ENCODE measurements at places on chromosomes 6 and 20.

DNA sequence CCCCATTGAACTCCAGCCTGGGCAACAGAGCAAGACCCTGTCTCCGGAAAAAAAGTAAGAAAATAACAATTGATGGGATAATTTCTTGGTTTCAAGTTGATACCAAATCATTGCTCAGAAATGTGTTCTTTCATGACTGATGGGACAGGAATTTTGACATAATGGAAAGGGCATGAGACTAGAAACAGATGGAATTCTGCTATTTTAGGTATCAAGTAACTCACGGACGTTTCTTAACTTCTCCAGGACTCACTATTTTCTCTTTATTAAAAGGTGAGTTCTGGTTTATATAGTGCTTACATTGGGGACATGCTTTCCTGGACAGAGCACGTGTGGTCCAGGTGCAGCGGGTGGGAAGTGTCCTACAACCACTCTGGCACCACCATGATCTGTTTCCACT is 6.0 kb upstream of the DSP start:
- no peak for DNase-seq

GRCh38 chr20:31934968-31935764 is 16.7 kb downstream of the PDRG1 start:
- no peak for DNase-seq

DNA sequence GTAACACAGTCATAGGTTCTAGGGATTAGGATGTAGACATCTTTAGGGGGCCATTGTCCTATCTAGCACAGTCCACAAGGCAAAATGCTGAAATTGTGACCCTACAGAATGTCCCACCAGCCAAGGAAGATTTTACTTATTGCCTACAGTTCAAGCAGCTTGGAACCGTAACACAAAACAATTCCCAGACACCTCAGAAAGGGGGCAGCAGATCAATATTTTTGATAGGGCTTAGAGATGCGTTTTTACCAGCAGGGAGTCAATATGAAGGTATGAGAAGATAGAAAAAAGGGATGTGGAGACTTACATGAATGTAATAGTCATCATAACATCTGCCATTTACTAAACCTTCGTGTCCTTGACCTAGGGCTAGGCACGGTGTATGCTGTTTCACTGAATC is 81.0 kb downstream of the TMEM170B start:
- DNase-seq = no peak

DNA sequence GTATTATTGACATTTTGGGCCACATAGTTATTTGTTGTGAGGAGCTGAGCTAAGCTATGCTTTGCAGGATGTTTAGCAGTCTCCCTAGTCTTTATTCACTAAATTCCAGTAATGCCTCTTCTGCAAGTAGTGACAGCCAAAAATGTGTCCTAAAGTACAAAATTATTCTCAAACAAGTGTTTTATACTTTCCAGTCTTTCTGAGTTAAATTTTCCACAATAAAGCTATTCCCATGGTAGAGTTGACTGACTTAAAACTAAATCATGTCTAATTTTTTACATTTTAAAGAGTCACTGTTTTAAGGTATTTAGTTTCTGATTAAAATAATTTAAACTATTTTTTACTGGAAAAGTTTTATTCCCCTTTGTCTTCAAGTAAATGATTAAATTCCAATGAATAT is 717.8 kb upstream of the HS3ST5 start:
- DNase-seq = no peak

DNA sequence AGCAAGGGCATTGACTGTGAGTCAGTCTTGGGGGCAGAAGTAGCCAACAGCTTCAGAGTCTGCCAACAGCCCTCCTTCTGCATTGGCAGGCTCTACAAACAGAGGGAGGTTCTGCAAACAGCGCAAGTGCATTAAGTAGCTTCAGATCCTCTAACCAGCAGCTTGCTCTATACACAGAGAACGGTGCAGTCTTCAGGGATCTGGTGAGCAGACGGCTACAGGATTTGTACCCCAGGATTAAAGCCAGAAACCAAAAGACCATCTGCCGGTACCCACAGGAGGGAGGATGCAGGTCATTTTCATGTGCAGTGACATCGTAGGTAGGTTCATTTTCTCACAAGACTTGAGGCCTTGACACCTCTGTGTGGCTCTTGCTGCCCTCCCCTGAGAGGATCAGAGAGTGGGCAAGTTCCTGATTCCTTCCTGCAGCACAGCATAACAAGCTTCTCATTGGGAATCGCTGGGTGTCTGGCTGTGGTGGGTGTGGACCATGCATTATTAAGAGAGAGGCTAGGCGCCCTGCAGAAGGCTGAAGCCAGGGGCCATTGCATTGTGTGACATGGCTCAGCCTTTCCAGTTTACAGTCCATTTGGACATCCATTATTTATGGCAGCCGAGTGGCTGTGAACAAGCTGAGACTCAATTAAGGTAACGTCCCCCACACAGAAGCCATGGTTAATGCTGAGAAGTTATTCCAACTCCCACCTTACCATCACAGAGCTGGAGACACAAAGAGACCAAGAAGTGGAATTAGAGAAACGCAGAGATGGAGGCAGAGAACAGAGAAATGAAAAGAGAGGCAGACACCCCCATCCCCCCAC is 250.0 kb downstream of the LRFN2 start:
- no peak for DNase-seq

- no peak for DNase-seq
Observed at GRCh38 chr6:153058291-153058690, 55.8 kb upstream of the MTRF1L start.

DNA sequence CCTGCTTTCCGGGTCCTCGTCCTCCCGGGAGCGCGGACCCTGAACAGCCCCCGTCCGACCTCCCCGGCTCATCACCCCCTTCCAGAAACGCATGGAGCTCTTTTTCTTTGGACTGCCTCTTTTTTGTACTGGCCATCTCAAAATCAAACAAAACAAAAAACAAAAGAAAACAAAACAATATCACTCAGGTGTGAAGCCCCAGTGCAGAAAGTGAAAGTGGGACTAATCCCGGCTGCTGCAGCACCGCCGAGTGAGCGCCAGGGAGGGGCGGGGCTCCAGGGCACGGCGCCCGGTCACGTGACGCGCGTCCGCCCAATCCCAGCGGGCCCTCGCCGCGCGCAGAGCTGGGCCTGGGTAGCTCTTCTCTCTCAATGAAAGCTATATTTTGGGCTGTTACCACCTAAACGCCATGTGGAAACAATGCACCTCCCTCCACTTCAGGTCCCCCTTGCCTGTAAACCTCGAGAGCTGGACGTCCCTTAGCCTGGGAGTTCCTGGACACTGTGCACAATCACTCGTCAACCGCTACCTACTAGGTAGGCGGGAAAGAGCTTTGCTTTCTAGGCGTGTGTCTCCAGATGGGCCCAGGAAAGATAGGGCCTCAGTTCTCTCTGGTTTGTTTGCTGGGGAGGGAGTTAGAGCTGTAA is 93.7 kb upstream of the PRDM1 start:
- DNase-seq = peak; percentile 92

DNA sequence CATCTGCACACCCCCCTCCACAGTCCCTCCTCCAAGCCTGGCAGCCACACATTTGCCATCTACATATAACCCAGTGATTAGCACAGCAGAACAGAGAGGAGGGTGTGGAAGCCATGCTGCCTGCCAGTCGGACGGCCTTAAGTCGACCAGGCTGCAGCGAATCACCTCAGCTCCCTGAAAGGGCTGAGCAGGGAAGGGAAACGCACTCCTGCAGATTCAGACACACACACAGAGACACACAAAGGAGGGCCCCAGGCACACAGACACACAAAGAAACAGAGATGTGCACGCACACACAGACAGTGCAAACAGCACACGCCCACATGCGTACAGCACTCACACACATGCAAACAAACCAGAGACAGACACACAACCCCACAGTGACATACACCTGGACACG is 11.2 kb upstream of the SIRPA start:
- no peak for DNase-seq

DNA sequence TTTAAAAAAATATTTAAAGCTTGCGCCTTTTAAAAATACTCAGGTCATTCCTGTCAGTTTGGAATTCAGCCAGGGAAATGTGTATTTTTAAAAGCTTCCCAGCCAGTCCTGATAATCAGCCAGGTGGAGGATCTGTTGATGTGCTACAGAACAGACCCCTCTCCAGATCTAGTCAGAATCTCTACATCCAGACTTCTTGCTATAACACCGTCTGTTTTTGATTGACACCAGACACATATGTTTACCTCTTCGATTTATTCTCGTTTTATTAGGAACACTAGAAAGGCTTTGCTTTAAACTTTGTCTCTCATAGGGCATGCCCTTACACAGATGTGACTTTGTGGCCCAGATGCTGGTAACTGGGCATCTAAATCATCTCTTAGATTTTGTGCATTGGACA is 11.7 kb downstream of the PARD6B start:
- no peak for DNase-seq

DNA sequence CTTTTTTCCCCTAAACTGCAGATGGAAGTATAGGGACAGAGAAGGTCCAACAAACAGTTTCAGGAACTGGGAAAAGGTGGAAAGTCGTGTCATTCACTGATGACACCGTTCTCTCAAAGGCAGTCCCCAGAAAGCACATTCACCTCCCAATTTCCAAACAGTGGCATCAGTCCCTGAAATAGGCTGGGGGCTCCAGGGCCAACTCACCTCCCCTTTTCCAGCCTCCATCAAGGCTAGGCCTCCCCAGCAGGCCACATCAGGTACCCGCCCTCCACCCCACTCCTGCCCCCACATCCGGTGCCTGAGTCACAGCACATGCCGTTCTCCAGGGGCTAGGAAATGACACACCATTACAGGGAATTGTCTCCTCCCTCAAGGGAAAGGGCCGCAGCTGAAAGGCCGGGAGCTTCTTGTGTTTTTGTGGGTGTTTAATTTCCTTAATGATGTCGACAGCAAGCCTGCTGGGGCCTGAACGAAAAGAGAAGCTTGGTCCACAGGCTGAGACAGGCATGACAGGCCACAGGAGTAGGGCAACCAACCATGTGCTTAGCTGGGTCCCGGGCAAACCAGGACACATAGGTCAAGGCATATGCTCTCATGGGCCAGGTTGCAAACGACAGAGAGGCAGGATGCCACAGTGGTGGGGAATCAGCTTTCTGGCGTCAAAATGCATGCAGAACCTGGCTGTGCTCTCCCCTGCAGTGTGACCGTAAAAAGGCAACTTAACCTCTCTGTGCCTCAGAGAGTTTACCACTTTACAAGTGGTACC is 39.2 kb downstream of the ZMYND8 start:
- DNase-seq = peak; percentile 85

- no peak for DNase-seq
Observed at GRCh38 chr6:37454420-37455140, 21.6 kb downstream of the CMTR1 start.

DNA sequence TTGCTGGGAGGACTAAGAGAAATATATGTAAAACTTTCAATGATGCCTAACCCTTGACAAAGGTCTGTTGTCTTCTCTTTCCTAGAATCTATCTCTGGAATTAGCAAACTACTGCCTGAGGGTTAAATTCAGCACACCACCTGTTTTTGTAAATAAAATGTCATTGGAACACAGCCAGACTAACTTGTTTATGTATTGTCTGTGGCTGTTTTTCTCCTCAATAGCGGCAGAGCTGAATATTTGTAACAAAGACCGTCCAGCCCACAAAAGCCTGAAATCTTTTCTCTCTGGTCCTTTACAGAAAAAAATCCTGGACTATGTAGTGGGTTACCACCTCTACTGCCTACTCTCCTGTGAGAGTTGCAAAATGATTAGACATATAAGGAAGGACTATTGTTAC is 33.3 kb upstream of the SYNDIG1 start:
- DNase-seq = no peak

- no peak for DNase-seq
Observed at GRCh38 chr6:168574075-168574698, 133.2 kb downstream of the SMOC2 start.

DNA sequence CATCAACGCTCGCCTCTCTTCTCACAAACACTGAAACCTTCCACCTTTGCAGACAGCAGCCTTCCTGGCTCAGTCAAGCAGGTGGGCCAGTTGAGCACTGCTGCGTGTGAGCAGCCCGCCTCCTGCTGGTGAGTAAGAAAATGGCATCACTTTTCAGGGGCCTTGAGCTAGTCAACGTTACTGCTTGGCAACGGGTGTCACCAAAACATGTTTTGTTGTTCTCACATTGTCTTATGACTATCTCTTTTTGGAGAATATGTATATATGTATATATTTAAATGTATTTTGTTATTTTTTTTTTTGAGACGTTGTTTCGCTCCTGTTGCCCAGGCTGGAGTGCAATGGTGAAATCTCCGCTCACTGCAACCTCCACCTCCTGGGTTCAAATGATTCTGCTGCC is 97.0 kb upstream of the AGPAT4 start:
- DNase-seq = no peak

DNA sequence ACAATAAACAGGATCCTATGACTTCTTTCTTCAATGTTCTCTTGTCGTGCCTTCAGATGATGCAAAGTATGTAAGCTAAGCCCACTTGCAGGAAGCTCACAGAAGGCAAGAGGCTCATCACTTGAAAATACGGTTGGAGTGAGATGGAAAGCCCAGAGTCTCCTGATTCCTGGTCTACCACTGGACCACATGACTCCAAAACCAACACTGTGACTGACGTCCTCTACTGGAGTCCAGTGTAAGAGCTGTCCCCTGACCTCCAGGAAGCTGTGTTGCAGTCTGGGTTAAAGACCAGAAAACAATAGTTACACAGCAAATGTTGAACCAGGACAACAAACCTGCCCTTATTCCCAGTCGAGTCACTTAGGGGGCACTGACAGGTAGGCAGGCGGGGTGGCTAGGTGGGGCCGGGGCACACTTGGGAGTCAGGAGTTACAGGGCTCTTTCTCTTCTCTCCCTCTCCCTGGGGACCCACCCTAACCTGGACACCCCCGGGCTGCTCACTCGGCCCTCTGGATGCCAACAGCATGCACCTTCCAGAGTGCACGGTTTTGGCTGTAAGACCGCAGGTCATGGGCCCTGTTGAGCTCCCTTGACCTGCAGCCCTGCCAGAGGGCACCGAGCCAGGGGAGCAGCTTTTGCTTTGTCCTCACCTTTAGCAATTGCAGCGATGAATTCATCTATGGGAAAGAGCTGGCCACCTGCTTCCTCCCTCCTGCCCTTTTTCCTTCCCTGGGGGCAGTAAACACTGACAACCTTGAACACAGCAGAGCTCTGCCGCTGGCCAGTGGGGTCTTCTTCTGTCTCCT is 7.4 kb downstream of the PCK1 start:
- DNase-seq = no peak

- DNase-seq = no peak
Observed at GRCh38 chr20:39263076-39263475, 300.9 kb downstream of the DHX35 start.

GRCh38 chr6:21099338-21100314 is 493.9 kb upstream of the SOX4 start:
- no peak for DNase-seq

DNA sequence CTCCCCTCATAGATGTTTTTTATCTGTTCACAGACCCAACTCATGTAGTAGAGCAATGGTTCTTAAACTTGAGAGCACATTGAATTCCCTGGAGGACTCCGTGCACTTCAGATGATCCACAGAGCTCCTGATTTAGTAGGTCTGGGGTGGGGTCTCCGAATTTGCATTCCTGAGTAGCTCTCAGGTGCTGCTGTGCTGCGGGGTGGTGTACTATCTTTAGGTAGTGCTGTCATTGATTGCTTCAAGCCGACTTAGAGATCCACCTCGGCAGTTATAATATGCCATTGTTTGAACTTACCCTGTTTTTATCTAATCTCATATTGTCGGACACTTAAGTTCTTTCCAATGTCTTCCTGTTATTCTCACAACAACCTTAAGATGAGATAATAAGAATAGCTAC is 45.0 kb downstream of the BMP2 start:
- no peak for DNase-seq

GRCh38 chr6:32969685-32970412 is 1.5 kb downstream of the BRD2 start:
- peak; percentile 76 for DNase-seq

- no peak for DNase-seq
Observed at GRCh38 chr6:156647991-156648390, 129.2 kb upstream of the ARID1B start.

- DNase-seq = no peak
Observed at GRCh38 chr6:26385734-26386125, 2.8 kb downstream of the BTN2A2 start.
